Suprapubic skin (tissue), 4 donors: ENCODE measurements at places on chromosomes 1 and 21. TPM values are rescaled to one million over a fixed set of nuclear protein-coding genes. Genes with fewer than 3 reads are reported as not detected.

GRCh38 chr1:226602186-226603021 lies 53.8 kb downstream of the STUM start:
- H3K27me3 ChIP-seq: no peaks in the 10 kb centered on the region
- DNase-seq: peak; percentile 89
- H3K27ac ChIP-seq: peak overlapping the region; percentile 87
- H3K36me3 ChIP-seq: no peaks in the 10 kb centered on the region
- H3K4me1 ChIP-seq: peaks cover 43% of the 10 kb centered on the region
- H3K4me3 ChIP-seq: peak overlapping the region; percentile 29

DNA sequence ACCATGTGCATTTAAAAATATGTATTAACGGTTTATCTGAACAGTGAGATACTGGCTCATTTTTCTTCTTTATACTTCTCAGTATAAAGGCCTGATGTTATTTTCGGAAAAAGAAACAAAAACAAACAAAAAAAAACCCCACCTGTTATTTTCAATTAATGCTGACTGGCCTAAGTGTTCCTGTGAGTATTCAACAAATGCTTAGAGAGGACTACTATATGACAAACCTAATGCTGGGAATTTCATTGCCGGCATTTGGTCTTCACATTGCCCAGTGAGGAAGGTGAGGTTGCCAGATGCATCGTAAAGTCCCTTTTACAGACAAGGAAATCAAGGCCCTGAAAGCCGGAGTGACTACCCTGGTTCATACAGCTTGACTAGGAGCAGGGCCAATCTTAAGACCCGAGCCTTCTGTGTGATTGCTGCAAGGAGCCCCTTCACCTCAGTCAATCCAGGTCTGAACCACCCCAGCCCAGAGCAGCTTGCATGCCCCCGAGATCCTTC lies 599 bp downstream of the MRPL24 start:
- peaks cover 62% of the 10 kb centered on the region for H3K36me3 ChIP-seq
- no peaks in the 10 kb centered on the region for H3K27me3 ChIP-seq
- peak overlapping the region; percentile 62 for H3K27ac ChIP-seq
- peak overlapping the region; percentile 59 for H3K4me3 ChIP-seq
- H3K4me1 ChIP-seq: peaks cover 22% of the 10 kb centered on the region

DNA sequence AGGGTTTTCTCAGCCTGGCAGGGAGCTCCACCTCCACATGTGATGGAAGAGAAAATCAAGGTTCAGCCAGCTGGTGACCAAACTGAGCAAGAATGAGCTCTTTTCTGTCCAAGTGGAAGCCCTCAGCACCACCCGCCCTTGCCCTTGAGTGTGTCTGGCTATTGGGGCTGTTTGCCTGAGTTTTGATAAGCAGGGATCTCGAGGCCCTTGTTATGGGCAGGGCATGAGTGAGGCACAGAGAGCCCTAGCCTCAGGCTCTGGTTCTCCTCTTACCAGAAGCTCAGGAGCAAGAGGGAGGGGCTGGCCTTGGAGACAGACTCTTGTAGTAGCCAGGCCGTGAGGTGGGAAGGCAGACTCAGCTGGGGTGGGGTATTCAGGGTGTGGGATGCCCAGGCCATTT lies 37.5 kb upstream of the ARF1 start:
- DNase-seq: peak; percentile 61
- H3K4me3 ChIP-seq: no peak overlapping the region
- H3K4me1 ChIP-seq: peaks cover 4% of the 10 kb centered on the region
- peaks cover 4% of the 10 kb centered on the region for H3K27me3 ChIP-seq
- no peaks in the 10 kb centered on the region for H3K36me3 ChIP-seq
- no peak overlapping the region for H3K27ac ChIP-seq

FCRL3 gene
- total RNA-seq: not detected

- no peak for DNase-seq
- H3K4me3 ChIP-seq: no peak overlapping the region
- H3K27ac ChIP-seq: no peak overlapping the region
- H3K27me3 ChIP-seq: no peaks in the 10 kb centered on the region
- H3K36me3 ChIP-seq: no peaks in the 10 kb centered on the region
Measured at GRCh38 chr1:225539069-225539468, 111.2 kb upstream of the LBR start.

DNA sequence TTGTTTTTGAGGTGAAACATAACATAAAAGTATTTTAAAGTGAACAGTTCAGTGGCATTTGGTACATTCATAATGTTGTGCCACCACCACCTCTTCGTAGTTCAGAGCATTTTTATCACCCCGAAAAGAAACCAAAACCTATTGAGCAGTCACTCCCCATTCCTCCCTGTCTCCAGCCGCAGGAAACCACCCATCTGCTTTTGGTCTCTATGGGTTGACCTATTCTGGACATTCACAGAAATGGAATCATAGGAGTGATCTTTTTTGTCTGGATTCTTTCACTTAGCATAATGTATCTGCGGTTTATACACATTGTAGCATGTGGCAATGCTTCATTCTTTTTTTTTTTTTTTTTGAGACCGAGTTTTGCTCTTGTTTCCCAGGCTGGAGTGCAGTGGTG lies 141.2 kb downstream of the VPS13D start:
- DNase-seq: no peak
- H3K36me3 ChIP-seq: peaks cover 69% of the 10 kb centered on the region
- no peak overlapping the region for H3K27ac ChIP-seq
- H3K4me1 ChIP-seq: peaks cover 3% of the 10 kb centered on the region
- no peaks in the 10 kb centered on the region for H3K27me3 ChIP-seq
- H3K4me3 ChIP-seq: no peak overlapping the region

DNA sequence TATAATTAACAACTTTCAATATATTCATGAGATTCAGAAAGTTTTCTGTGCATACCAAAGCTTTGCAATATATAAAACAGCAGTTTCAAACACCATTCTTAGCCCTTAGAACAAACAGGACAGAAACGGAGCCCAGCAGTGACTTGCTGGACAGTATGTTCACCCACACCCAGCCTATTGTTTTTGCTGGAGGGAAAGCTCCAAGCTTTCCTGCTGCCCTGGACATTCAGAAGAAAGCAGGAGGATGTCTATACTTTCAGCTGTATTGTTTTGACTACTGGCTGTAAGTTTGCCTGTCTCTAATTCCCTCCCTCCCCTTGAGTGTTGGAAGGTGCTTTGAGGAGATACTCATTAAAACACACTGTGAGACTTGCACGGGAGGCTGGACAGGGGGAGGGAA lies 9.6 kb downstream of the DENND2C start:
- no peak overlapping the region for H3K27ac ChIP-seq
- H3K27me3 ChIP-seq: no peaks in the 10 kb centered on the region
- no peak overlapping the region for H3K4me3 ChIP-seq
- no peaks in the 10 kb centered on the region for H3K36me3 ChIP-seq

GRCh38 chr1:244326757-244327156 lies 125.0 kb downstream of the ADSS2 start:
- H3K27me3 ChIP-seq: no peaks in the 10 kb centered on the region
- H3K27ac ChIP-seq: peak overlapping the region; percentile 42
- H3K4me3 ChIP-seq: no peak overlapping the region
- no peaks in the 10 kb centered on the region for H3K36me3 ChIP-seq
- H3K4me1 ChIP-seq: peaks cover 38% of the 10 kb centered on the region

OXCT2 gene
- total RNA-seq: 0.64 TPM

KRTAP12-2 gene
- not detected for total RNA-seq

ELOVL1 gene
- 149 TPM for total RNA-seq

DNA sequence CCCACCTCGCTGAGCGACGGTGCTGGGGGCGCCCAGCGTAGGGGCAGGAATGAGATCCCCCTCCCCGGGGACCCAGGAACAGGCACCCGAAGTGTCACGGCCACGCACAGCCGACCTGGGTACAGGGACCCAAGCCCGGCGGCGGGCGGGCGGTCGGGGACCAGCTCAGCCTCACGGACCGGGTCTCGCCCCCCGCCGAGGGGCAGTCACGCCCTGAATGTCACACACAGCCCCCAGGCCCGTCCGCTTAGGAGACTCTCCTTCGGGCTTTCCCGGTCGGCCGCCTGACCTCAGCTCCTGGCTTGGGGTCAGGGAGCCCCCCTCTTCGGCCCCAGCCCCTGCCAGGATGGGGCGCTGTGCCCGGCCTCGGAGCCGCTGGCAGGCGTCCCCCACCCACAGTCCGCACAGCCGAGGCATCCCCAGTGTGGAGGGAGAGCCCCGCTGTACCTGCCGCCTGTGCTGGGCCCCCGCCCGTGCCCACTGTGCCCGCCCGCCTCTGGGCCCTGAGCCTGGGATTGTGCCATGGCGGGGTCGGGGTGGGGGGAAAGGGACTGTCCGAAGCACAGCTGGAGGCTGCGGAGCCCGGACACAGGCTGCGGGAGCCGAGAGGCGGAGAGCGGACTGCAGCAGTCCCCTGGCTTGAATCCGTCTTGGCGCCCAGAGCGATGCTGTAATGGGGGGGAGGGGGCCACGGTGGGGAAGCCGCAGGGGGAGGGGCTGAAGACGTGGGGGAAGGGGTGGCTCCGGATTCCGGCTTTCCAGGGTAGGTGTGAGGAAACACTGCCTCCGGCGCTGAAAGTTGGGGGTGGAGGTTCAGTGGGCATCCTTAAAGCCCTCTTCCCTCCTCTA lies 627 bp upstream of the DLGAP3 start:
- peak overlapping the region; percentile 55 for H3K4me3 ChIP-seq
- no peak for DNase-seq
- H3K36me3 ChIP-seq: no peaks in the 10 kb centered on the region
- peaks cover 20% of the 10 kb centered on the region for H3K4me1 ChIP-seq
- H3K27me3 ChIP-seq: peaks cover 64% of the 10 kb centered on the region

DNA sequence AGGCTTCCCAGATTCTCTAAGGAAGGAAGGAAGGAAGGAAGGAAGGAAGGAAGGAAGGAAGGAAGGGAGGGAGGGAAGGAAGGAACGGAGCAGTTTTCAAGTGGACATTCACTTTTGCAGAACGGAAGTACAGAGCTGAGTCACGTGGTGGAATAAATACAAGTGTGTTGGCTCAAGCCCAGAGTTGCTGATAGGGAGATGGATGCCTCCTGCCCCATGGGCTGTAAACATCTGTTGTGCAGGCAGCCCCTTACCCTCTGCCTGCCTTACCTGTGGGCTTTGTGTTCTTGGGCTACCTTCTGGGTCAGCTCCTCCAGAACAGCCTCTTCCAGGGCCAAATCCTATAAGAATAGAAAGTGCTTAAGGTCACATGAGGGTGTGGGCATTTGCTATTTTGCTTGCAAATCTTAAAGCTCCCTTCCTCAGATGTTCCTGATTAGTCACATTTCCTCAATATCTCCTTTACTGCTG lies 121.7 kb downstream of the SMYD2 start:
- no peak overlapping the region for H3K4me3 ChIP-seq
- no peaks in the 10 kb centered on the region for H3K27me3 ChIP-seq
- peaks cover 6% of the 10 kb centered on the region for H3K4me1 ChIP-seq
- DNase-seq: no peak
- H3K36me3 ChIP-seq: peaks cover 14% of the 10 kb centered on the region

DNA sequence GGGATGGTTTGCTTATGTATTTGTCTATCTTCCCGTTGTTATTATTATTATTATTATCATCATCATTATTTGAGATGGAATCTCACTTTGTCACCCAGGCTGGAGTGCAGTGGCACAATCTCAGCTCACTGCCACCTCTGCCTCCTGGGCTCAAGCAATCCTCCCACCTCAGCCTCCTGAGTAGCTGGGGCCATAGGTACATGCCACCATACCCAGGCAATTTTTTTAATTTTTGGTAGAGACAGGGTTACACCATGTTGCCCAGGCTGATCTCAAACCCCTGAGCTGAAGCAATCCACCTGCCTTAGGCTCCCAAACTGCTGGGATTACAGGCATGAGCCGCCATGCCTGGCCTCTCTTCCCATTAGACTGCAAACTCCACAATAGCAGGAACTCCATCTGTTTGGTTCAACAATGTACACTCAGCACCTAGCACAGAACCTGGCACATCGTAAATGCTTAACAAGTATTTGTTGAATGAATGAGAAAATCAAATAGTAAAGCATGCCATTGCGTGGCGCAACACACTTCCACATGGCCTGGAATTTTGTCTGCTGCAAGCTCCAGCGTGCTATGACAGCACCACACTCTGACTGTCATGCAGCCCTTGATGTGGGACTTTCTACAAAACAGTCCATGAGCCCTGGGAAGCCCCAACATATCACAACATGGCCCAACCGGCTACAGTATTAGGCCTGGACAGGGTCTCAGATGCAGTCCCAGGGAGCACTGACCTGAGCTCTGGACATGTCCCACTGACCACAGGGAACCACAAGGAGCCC lies 3.8 kb upstream of the TINAGL1 start:
- H3K4me1 ChIP-seq: peaks cover 46% of the 10 kb centered on the region
- H3K36me3 ChIP-seq: no peaks in the 10 kb centered on the region
- DNase-seq: no peak
- H3K4me3 ChIP-seq: no peak overlapping the region
- peaks cover 11% of the 10 kb centered on the region for H3K27me3 ChIP-seq

- H3K27me3 ChIP-seq: no peaks in the 10 kb centered on the region
- no peak overlapping the region for H3K27ac ChIP-seq
- no peak for DNase-seq
Measured at GRCh38 chr1:10286244-10286643, 75.9 kb downstream of the KIF1B start.

DNA sequence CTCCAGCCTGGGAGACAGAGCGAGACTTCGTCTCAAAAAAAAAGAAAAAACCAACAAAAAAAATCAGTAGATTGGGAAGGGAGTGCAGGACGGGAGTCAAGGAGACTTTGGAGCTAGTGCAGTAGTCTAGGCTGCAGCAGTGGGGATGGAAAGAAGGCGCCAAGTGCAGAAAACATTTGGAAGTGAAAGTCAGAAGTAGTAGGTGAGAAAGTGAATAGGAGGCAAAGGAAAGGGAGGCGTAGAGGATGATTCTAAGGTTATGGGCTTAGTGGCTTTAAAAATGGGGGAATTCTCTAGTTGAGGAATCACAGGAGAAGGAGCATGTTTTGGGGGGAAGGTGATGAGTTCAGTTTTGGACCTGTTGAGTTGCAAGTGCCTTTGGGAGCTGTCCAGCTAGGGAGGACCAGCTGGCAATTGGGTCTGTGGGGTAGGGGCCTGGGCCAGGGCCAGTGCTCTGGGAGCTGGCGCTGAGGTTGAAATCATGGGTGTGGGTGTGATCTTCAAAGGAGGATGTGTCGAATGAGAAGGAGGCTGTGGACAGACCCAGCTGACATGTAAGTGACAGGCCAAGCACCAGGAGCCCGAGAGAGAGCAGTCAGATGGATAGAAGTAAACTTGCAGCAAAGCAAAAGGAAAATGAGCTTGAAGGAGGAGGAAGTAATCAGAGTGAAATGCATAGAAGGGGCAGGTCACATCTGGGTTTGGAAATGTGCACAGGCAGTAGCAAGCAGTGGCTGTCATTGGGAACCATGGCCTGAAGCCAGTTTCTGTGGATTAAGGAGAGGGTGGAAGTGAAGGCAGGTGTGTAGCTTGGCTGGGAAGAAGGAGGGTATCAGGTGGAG lies 15.8 kb downstream of the TMCC2 start:
- H3K36me3 ChIP-seq: peaks cover 4% of the 10 kb centered on the region
- no peak overlapping the region for H3K4me3 ChIP-seq
- DNase-seq: no peak
- H3K27me3 ChIP-seq: no peaks in the 10 kb centered on the region

ANGPTL7 gene
- 18.6 TPM for total RNA-seq
